ENCODE measurements at places on chromosomes 12 and 14.

DNA sequence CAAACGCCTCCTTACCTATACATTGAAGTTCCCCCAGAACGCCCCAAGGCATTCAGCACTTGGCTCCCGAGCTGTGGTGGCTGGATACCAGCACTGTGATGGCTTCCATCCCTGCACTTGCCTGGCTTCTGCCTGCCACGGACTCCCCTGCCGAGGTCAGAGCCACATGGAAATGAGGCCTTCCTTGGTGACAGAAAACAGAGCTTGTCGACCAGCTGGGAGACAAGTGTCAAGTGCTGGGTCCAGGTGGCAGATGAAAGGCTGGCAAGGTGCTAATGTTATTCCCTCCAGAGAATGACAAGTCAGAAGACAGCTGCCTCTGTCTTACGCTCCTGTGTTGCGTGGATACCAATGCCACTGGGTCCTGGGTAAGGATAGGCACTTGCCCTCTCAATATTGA is 26.2 kb upstream of the GNG2 start:
- no peak for DNase-seq

GRCh38 chr14:72836085-72836484 is 57.8 kb downstream of the DPF3 start:
- DNase-seq = no peak

GRCh38 chr12:2044165-2044564 is 8.6 kb upstream of the CACNA1C start:
- no peak for DNase-seq

GRCh38 chr12:132124766-132125425 is 19.2 kb downstream of the DDX51 start:
- no peak for DNase-seq

DNA sequence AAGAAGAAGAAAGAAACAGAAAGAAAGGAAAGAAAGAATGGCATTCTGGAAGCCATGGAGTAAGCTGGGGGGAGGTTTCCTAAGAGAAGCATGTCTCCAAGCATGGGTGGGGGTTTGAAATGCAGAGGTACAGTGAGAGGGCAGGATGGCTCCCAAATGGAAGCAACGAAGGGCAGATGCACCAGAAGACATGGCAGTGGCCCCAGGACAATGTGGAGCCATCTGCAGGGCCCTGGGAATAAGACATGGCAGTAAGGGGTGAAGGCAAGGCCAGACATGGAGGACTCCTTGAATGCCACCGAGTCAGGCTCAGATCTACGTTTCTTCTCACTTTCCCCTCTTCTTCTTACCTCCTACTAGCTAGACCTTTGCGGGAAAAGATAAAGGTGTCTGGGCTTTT is 4.7 kb upstream of the COL2A1 start:
- no peak for DNase-seq

GRCh38 chr12:13071305-13072280 is 27.4 kb downstream of the FAM234B start:
- no peak for DNase-seq

GRCh38 chr12:70359458-70360197 is 6.5 kb upstream of the KCNMB4 start:
- DNase-seq = no peak

GRCh38 chr14:65261425-65261920 is 151.1 kb upstream of the FUT8 start:
- no peak for DNase-seq

DNA sequence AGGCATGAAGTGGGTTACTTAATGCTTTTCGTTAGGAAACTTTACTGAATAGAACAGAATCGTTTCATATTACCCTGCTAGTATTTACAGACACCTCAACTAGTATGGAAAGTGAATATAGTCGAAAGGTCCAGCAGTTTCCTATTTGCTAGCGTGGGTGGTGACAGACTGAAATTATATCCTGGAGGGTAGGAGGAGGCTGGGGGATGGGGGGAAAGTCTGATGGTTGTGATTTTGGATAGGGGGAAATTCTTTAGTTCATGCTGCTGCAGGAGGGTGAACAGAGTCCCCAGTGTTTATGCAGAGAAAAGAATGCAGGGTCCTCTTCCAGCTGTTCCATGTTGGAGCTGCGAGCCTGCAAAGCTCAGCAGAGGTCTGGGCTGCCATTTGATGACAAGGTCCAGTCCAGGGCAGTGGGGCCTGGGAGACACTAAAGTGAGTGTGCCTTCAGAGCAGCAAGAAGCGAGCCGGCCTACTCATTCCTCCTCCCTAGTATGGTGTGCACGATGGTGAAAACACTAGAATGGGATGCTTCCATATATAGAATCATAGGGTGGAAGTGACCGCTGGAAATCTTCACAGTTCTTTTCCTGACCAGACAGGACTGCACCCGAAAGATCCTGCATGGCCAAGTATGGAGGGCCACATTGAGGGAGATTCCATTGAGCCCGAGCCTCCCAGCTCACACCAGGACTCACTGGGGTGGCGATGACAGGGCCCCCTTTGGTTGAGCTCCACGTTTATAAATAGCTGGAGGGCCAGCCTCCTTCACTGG is 2.1 kb downstream of the SAMD4A start:
- no peak for DNase-seq

DNA sequence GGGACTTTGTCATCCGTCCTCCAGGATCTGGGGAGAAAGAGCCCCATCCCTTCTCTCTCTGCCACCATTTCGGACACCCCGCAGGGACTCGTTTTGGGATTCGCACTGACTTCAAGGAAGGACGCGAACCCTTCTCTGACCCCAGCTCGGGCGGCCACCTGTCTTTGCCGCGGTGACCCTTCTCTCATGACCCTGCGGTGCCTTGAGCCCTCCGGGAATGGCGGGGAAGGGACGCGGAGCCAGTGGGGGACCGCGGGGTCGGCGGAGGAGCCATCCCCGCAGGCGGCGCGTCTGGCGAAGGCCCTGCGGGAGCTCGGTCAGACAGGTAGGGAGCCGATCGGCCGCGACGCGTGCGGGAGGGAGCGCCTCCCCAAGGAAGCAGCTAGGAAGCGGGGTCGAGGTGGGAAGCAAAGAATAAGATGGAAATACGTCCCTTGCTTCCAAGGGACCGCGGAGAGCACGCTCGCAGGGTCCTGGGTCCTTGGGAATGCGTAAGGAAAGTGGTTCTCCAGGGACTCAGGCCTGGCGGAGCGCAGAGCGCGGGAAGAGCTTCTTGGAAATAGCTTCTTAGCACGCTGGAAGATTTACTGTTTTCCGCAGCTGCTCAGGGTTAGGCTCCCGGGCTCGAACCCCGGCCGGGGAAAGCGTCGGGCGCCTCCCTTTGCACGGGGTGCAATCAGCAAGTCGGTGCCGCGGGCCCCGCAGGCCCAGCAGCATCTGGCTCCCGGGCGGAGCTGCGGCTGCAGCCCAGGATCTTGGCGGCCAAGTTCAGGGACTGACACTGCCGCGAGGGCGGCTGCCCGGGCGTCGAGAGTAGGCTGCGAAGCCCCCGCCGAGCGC is 457 bp downstream of the SOCS2 start:
- DNase-seq = no peak

- no peak for DNase-seq
These were observed 206.7 kb upstream of the CPNE8 start for GRCh38 chr12:39112064-39112463.

DNA sequence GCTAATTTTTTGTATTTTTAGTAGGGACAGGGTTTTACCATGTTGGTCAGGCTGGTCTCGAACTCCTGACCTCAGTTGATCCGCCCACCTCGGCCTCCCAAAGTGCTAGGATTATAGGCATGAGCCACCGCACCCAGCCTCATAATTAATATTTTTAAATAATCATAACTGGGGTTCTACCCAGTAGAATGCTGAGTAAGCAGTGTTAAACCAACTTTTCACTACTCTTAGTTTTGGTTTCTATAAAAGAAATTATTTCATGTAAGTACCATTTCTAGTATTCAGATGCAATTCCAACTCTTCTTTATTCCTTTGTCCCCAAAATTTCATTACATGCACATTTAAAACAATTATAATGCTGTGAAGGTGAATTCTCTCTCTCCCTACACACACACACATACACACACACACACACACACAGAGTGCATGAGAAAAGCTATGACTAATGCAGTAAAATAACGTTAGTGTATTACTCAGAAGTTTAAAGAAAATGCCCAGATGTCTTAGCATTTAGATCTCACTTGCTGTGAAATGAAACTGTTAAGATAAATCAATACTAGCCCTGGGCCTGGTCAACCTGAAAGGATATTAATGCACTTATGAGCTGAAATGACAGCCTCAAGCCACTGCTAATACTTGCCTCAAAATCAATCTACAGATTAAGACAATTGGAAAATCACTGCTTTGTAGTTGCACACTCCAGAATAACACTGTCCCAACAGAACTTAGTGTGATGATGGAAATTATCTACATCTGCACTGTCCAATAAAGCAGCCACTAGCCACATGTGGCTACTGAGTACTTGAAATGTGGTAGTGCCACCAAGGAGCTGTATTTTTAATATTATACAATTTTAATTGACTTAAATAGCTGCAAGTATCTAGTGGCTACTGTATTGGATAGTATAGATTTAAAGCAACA is 36.0 kb downstream of the PTPN21 start:
- DNase-seq = no peak

- no peak for DNase-seq
These were observed 96.7 kb downstream of the ETV6 start for GRCh38 chr12:11746024-11746771.

DNA sequence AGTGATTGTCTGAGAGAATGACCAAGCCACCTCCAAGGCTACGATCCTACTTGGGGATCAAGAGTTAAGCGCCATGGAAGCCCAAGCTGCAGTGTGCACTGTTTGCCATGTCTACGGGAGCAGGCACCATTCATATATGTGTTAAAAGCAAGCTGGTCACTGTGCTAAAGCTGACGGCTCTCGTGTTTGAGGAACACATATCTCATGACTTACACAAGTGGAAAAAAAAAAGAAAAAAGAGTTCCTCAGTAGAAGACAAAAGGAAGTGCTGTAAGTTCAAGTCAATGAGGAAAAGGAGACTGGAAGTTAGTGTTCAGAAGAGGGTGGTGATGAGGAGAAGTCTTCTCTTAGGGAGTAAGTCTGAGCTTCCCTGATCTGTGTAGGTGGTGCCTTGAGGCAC is 4.9 kb upstream of the PTCSC3 start:
- no peak for DNase-seq

DNA sequence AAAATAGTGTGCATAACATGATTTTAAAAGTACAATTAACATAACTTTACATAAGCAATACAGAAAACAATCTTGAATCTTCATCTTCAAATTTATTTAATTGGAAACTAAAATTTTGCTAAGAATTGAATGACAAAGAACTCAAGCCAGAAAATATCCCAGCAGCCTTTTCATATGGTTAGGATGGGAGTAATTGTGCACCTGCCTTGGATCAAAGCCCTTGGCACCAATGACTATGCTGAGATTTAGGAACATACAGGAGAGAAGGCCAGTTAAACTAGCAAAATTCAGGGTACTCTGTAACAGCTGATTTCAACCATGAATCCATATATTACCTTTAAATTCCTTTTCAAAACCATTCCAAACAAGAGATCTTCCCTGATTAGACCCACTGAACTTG is 5.8 kb downstream of the KERA start:
- DNase-seq = no peak

- DNase-seq = no peak
These were observed 8.5 kb downstream of the SLC6A15 start for GRCh38 chr12:84904051-84904450.

GRCh38 chr12:11108862-11109261 is 16.7 kb upstream of the TAS2R43 start:
- DNase-seq = no peak

GRCh38 chr14:105805701-105806100 is 279.3 kb downstream of the TMEM121 start:
- no peak for DNase-seq

DNA sequence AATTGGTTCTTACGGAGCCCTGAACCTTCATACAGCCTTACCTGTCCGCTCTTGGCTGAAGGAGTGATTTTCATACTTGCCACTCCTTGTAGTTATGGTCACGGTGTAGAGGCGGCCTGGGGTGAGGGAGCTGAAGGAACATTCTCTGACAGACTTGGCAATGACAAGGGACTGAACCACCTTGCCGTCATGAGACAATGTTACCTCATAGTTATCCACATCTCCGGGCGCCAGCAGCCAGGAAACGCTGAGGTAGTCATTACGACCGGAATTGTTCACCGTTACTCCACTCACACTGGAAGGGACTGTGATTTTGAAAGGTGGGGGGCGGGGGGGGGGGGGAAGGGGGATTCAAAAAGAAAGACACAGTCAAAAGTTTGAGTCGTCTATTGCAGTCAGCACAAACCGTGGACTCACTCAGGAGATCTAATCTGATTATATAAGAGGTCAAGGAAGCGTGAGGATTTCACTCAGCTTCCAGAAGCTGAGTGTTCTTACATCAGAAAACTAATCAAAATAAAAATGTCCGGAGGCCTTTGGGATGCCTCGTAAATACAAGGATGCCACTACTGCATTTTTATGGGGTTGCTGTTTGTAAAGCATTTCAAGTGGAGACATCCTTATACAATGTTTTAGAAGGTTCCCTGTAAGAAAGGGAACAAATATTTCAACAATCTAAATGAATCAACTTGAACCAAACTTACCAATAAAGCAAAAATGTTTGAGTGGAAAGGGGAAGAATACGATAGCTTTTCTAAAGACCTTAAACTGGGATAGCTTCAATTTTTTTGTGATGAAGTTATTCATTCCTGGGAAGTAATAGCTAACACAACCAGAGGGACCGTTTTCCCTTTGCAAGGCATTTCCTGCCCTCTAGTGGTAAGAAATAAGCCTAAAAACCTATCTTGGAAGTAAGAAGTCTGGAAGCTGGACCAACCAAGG is 60.6 kb downstream of the PTPRB start:
- no peak for DNase-seq

DNA sequence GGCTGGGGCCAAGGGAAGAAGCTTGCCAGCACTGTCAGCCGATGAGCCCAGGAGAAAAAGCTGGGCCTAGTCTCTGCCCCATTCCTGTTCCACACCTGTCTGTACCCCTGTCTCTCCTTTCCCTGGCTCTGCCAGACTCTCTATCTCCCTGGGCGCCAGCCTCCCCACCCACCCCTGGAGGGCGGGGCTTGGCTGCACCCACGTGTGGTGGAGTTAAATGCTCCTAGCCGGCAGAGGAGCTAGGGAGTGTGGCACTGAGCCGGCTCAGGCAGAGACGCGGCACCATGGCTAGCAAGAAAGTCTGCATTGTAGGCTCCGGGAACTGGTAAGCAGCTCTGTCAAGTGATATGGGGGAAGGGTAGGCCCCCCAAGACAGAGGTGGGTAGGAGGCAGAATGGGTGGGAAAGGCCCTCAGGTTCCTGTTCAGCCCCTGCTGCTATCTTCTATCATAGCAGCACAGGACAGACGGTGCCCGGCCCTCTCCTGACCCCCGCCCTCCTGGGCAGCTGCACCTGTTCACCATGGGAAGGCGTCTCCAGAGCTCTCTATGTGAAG is at the start of gene GPD1:
TSS of gene GPD1 (plus strand) at position 242 of the 555 bp plus-strand sequence. CDS start at position 285, 43 bp downstream.
- DNase-seq = no peak

- DNase-seq = no peak
These were observed 84.1 kb downstream of the IGF1 start for GRCh38 chr12:102396276-102396675.

DNA sequence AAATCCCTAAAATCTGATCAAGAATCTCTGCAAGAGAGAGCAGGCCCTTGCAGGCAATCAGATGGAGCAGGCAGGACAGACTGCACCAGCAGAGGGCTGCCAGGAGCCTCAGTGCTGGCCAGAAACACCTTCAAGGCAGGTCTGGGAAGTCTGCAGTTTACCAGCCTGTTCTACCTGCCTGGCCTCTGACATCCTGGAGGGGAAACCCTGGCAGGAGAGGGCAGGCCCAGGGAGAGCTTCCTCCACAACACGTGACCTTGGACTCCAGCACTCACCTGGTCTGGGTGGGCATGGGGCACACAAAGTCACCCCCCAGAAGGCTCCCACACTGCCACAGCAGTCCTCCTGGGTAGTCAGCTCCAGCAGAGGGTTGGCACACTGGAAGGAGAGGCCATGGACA is 56.0 kb downstream of the ISCA2 start:
- DNase-seq = no peak

Data from activated CD8-positive, alpha-beta memory T cell treated with anti-CD3 and anti-CD28 coated beads for 1 hour (primary cell).